ENCODE measurements at places on chromosomes 4 and X. TPM values are rescaled to one million over a fixed set of nuclear protein-coding genes. Genes with fewer than 3 reads are reported as not detected.

Gene PPAT
- 9.3 TPM for total RNA-seq

Gene TXK
- total RNA-seq, result 0.54 TPM

Gene UGT2B10
- not detected for total RNA-seq

Gene MEPE
- not detected for total RNA-seq

Gene CXCL1
- total RNA-seq, result 9.4 TPM

Gene IKBKG
- total RNA-seq, result 13.6 TPM

Gene JADE1
- 30.2 TPM for total RNA-seq

Gene HSD17B11
- total RNA-seq, result 35.9 TPM

Gene SHROOM2
- 2.0 TPM for total RNA-seq

Gene ODAM
- total RNA-seq, result not detected

Gene NUP62CL
- total RNA-seq, result 0.22 TPM

Gene POLN
- total RNA-seq, result 3.1 TPM

Gene NOX1
- not detected for total RNA-seq

Gene WNK3
- 2.2 TPM for total RNA-seq
